Right lobe of liver (tissue), 6 donors: ENCODE measurements at places on chromosomes 16 and 17.

DNA sequence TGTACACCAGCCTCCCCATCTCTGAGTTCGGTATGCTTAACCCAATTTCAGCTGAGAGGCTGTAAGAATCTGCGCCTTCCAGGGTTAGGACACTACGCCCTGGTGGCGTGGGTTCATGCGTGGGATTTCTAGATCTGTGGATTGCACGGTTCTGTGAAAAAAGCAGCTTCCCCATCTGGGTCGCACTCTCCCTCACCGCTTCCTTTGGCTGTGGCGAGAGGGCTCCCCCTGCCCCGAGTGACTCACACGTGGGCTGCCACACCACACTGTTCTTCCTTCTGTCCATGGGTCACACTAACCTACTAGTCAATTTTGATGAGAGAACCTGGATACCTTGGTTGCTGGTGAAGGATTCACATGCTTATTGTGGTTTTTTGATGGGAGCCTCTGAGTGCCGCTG, 256.0 kb upstream of the MAF start:
- DNase-seq: no peak

DNA sequence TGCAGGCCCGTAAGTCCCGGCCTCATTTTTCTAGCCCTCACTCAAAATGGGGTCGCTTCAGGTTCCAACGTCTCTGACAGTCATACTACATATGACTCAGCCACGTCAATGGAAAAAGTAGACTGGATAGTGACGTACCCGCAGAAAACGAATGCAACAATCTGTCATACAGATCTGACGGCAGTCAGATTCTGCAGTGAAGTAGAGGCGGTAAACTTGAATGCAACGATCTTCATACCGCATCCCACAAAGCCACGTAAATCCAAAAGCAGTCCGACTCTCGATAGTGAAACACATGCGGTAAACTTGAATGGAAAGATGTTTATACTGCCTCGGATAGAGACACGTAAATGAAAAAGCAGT, 38.4 kb upstream of the ARL4D start:
- DNase-seq: no peak

DNA sequence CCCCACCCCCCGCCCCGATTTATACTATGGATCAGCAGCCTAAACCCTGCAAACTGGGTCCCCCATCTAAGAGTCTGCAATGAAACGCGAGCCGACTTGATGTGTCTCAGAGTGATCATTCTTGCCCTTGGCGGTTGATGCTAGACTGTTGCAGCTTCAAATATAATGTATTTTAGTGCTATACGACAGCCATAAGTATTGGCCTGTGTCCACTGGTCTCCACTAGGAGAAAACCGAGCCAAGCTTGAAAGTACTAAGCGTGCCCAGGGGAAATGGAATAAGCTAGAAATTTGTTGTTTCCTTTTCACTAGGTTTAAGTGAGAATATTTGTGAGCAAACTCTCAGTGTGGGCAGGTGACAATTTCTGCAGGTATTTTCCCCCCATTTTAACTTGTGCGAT, 711.2 kb downstream of the MAF start:
- no peak for DNase-seq

DNA sequence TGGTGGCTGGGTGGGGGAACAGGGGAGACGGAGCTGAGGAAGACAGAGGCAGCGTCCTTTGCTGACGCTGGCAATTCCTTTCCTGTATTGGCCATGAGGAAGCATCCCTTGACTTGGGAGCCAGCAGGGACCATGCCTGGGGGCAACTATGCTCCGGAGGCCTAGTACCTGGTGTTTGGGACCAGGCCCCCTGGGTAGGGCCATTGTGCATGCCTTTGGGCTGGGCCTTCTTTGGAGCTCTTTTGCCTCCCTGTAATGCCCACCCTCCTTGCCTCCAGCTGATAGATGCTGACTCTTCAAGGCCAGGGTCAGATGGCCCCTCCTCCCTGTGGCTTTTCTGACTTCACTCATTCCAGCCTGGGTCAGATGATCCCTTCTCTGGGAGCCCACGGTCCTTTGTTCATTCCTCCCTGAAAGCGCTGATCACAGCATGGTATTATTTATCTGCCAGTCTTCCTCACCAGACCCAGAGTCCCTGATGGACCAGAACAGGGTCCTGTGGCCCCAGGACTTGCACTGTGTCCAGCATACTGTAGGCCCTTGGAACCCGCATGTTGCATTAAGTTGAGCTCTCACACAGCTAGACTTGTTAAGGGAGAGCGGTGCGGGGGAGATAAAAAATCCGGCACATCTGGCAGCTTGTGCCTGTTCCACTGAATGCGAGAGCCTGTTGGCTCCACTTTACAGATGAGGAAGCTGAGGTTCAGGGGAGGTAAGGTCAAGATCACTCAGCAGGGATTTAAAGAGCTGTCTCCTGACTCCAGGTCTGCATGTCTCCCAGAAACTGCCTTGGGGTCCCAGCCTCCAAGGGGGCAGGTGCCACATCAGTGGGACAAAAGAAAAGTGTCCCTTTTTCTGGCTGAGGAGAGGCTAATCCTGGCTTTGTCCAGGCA, 2.9 kb downstream of the STARD3 start:
- DNase-seq: no peak

GRCh38 chr17:19713901-19714361, 2.5 kb downstream of the SLC47A2 start:
- no peak for DNase-seq

GRCh38 chr17:6041246-6041645, 28.9 kb upstream of the WSCD1 start:
- DNase-seq: no peak

DNA sequence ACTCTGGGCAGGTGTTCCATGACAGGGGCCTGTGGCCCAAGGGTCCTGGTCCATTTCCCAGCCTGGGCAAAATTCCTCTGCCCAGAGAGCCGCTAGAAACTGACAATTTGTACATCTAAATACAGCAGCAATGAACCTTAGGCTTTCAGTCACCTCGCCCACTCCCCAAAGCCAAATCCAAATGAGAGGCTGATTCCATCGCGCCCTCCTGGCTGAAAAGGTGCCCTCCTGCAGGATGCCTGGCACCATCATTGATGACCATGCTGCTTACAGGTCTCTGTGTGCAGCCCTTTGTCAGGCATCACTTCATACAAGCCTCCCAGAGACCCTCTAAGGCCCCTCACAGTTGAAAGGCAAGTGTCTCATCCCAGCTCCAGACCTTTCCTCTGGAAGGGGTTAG, 114.7 kb downstream of the C16orf78 start:
- DNase-seq: no peak

GRCh38 chr16:81376880-81377279, 62.1 kb downstream of the GAN start:
- no peak for DNase-seq

DNA sequence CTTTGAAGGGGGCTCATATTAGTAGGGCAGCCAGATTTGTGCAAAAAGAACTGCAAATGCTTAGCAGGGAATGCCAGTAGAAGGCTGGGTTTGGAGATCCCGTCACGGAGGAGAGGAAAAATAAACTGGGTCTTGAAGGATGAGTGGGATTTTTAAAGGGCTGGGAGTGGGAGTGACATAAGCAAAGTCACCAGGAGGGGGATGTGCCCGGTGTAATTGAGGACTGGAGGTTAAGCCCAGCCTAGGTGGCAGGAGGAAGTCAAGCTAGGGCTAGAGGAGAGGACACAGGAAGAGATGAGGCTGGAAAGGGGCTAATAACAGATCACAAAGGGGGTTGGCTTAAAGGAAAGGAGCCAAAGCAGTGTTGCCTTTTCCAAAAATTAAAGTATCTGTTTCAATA, 23.2 kb upstream of the LONP2 start:
- no peak for DNase-seq

- DNase-seq: no peak
Measured at GRCh38 chr17:51050291-51051033, 70.2 kb downstream of the SPAG9 start.
